ENCODE measurements at places on chromosomes 4 and X.

GRCh38 chrX:118682258-118683014, 45.0 kb upstream of the IL13RA1 start:
- DNase-seq, result no peak

- no peak for DNase-seq
Observed at GRCh38 chr4:88911246-88912212, 145.5 kb downstream of the FAM13A start.

DNA sequence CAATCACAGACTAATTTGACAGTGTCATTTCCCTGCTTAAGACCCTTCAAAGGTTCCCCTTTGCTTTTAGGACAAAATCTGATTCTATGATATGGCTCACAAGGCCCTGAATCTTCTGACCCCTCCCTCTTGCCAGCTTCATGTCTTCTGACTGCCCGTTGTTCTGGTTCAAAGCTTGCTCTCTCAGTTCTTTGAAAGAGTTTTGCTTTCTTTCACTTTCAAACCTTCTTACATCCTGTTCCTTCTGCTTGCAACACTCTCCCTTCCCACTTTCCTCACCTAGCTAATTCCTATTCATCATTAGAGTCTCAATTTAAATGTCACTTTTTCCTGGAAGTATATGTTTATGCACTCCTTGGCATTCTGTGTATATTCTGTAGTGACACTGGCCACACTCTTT, 299.2 kb downstream of the IDS start:
- DNase-seq, result no peak

DNA sequence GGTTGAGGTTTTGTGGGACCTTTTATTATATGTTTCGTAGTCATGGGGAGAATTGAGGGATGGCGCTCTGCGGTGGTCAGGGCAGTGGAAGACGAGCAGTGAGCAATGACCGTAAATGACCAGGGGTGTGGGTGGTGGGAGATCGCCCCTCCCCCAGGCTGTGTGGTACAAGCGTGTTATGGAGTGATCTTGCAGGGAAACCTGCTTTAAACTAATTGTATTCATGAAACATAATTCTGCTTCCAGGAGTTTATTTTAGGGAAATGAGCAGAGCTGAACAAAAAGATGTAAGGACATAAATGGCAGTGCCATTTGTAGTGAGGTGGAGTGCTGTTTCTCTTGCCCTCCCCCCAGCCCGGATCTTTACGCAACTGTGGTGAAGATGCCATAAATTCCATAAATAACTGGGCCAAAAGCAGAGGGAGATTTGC, 20.2 kb downstream of the GYG2 start:
- DNase-seq, result no peak

- no peak for DNase-seq
Observed at GRCh38 chrX:51215266-51215665, 117.4 kb upstream of the NUDT10 start.

DNA sequence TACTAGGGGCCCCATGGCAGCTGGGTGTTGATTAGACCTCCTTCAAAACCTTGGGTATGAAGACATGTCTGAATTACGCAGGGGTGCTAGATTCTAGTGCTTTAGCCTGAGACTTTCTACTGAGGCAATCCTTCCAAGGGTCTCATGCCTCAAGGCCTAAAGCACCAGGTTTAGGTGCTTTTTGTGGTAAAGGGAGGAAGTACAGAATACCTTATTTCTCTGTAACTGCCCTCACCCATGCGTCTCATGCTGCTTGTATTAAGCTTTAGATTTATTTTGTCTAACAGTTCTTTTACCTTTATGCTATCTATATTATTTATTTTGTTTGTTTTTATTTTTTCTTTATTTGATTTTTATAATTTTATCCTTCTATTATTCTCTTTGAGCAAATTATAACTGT, 190.2 kb upstream of the GK2 start:
- no peak for DNase-seq

DNA sequence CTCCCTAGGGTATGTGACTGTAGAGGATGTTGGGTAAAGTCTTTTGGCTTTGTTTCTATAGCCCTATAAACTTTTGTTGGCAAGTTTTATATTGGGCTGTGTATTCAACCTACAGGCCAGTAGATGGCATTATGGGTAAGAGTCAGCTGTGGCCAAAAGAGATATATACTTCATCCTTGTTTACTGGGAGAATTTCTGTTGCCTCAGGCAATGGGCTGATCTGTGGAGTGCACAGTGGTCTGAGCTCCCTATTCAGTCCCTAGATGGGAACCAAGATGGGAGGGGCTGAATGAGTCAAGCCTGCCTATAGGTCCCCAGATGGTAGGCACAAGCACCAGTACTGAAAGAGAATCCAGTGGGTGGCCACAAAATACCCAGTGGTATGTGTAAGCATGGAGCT, 580.6 kb downstream of the EPHA5 start:
- DNase-seq, result no peak

GRCh38 chr4:135032670-135033069, 831.1 kb upstream of the PABPC4L start:
- DNase-seq, result no peak

DNA sequence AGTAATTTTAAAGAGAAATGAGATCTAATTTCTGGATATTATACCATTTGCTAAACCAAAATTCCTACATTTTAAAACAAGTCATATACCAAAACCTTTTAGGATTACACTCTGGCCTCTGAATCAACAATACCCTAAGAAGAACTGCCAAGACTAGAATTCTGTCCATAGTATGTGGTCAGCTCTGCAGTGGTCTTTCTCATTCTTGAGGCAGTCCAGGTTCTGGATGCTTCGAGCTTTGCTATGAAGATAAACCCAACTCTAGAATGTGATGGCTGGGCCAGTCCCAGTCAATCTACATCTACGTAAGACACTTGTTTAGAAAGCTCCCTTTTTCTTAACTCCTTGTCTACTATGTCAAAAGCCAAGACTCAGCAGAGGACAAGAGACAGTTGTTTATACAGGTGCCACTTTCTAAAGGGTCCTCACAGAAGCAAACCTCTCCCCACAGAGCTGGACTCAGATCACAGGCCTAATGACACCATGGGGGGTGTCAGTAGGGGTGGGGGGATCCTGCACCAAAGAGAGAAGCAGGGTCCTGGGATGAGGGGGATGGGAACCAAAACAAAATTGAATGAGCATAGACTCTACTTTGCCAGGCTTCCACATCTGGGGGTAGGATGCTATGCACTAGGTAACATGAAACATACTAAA, 63.2 kb downstream of the SH3RF1 start:
- DNase-seq, result no peak

DNA sequence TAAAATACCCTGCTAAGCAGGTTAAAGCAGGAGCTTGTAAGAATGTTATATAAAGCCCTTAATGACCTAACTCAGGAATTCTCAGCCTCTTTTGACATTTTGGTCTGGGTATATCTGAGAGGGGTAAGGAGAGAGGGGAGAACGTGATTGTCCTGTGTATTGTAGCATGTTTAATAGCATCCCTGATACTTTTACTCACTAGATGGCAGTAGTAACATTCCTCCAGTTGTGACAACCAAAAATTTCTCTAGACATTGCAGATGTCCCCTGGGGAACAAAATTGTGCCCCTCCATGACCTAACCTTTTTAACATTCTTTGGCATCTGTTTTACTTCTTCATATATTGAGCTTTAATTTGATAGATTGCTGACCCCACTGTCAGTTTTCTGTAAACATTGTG, 17.9 kb downstream of the SMARCA5 start:
- DNase-seq, result no peak

- no peak for DNase-seq
Observed at GRCh38 chr4:143359644-143360193, 23.0 kb downstream of the GAB1 start.

DNA sequence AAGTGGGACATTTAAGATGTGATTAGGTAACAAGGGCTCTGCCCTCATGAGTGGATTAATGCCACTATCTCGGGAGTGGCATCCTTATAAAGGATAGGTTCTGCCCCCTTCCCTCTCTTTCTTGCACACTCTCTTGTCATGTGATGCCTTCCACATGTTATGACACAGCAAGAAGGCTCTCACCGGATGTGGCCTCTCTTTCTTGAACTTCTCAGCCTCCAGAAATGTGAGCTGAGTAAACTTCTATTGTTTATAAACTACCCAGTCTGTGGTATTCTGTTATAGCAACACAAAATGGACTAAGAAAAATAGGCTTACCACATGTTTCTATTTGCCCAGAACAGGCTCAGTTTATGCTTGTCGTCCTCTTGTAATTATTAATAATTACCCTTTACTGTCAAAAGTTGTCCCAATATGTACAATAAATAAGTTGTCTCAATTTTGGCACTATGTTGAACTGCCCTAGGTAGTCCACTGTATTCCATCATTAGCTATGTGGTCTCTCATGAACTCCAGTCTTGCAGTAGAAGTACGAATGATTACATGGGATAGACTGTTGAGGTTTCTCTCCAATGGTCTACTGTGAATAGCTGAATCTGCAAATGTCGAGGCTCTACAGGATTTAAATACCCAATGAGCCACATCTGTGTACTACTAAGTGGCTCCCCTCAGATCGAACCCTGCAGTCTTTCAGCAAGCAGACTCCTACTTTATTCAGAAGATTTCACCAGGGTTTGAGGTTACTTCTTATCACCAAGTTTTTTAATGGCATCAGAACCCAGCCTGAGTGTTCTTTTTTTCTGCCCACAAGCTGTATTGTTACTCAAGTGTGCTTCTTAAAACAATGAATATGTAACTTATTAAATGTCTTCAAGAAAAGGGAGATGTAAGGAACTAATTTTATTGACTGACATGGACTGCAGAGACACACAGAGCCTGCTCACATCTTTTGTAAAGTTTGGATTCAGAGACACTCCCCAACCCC, 102.0 kb upstream of the LEF1 start:
- no peak for DNase-seq

Measured in HCT116 (cell line).